ENCODE measurements at places on chromosomes 7 and 10. TPM values are rescaled to one million over a fixed set of nuclear protein-coding genes. Genes with fewer than 3 reads are reported as not detected.

The OLAH gene
- polyA plus RNA-seq, result not detected

DNA sequence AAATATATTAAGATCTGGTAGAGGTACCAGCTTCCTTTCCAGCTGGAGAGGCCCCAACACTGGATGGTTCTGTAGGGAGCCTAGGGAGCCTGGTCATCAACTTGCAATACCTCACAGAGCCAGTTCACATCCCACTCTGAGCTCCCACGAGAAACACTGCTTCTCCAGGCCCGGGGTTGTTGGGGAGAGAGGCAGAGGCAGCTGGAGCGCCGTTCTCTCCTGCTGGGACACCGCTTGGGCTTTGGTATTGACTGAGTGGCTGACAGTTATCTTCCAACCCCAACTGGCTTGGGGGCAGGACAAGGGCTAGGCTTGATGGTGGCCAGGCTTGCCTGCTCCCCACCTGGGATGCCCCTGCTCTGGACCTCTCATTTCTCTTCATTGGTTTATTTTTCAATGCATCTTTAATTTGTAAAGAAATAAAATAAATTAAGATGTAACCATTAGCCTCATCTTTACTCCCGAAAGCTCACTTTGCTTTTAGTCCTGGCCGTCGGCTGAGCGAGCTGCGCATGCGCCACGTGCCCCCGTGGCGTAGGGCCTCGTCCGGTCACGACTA is 10.0 kb upstream of the CHCHD1 start:
- peak overlapping the region; percentile 96 for H3K27ac ChIP-seq
- peaks cover 61% of the 10 kb centered on the region for H3K4me1 ChIP-seq
- H3K36me3 ChIP-seq, result peaks cover 2% of the 10 kb centered on the region
- no peaks in the 10 kb centered on the region for H3K27me3 ChIP-seq
- H3K4me3 ChIP-seq, result peak overlapping the region; percentile 94
- no peak for DNase-seq

DNA sequence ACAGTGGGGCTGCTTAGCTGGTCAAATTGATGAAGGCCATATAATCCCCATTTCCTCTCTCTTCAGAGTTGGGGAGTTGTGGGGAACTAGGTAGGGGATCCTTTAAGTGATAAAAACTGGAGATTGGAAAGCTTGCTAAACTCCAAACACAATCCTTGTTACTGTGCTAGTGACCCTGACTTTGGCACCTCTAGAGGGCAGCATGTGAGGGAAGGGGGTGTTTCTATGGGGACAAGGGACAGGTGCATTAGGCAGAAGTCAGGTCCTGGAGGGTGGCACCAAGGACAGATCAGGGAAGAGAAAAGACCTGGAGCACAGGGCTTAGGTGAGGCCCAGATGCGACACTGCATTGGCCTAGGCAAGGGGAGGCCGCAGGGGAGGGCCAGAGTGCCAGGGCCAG is 66.9 kb downstream of the CDHR3 start:
- H3K4me3 ChIP-seq, result no peak overlapping the region
- H3K27me3 ChIP-seq, result no peaks in the 10 kb centered on the region
- DNase-seq, result no peak
- peaks cover 52% of the 10 kb centered on the region for H3K4me1 ChIP-seq
- H3K27ac ChIP-seq, result peak overlapping the region; percentile 72

DNA sequence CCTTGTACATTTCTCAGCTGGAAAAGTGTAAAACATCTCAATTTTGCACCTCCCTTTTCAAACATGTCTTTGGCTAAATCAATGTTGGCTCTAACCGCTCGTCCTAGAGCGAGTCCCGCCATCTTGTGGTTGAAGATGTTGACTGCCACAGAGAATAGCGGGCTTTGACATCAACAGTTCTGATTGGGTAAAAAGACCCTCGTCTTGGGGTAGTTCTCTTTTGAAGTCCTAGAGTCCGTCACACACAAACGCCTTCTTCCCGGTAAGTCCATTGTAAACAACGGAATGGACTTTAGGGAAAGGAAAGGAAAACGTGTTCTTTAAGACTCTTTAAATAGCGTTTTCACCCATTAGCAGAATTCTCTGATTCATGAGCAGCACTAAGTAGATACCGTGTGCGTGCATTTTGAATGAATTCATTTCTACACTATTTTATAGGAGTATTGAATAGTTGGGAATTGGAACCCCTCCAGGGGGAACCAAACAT is 452 bp upstream of the RPP30 start:
- peaks cover 34% of the 10 kb centered on the region for H3K4me1 ChIP-seq
- H3K27ac ChIP-seq, result peak overlapping the region; percentile 94
- peaks cover 23% of the 10 kb centered on the region for H3K27me3 ChIP-seq
- peaks cover 6% of the 10 kb centered on the region for H3K36me3 ChIP-seq

GRCh38 chr10:103854265-103854685 is 1.1 kb downstream of the SH3PXD2A start:
- no peak for DNase-seq
- H3K27ac ChIP-seq, result no peak overlapping the region
- H3K4me3 ChIP-seq, result peak overlapping the region; percentile 79
- H3K27me3 ChIP-seq, result peaks cover 41% of the 10 kb centered on the region
- H3K4me1 ChIP-seq, result peaks cover 17% of the 10 kb centered on the region
- H3K36me3 ChIP-seq, result no peaks in the 10 kb centered on the region

DNA sequence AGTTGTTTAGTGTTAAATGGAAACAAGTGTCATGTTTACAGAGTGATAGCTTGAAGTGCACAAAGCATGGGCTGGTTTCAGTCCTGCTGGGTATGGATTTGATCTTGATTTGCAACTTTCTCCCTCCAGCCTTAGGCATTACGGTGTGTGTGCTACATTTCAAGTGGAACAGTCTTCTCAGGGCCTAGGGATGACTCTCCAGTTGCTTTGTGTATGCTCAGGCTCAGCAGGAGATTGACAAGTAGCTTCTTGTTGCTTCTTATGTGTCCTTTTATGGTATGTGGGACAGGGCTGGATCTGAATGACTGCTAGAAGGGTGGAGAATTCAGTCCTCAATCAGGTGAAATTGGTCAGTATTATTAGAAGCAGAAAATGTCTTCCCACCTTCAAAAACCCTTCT is 51.3 kb upstream of the PLEKHA1 start:
- H3K27me3 ChIP-seq, result peaks cover 37% of the 10 kb centered on the region
- H3K4me1 ChIP-seq, result peaks cover 21% of the 10 kb centered on the region
- no peak overlapping the region for H3K4me3 ChIP-seq
- no peak for DNase-seq

GRCh38 chr7:127287133-127287532 is 34.4 kb upstream of the GRM8 start:
- DNase-seq, result no peak
- no peak overlapping the region for H3K27ac ChIP-seq
- H3K27me3 ChIP-seq, result peaks cover 25% of the 10 kb centered on the region
- H3K36me3 ChIP-seq, result no peaks in the 10 kb centered on the region
- no peak overlapping the region for H3K4me3 ChIP-seq
- H3K4me1 ChIP-seq, result no peaks in the 10 kb centered on the region

GRCh38 chr10:11167233-11167966 is 149.7 kb downstream of the CELF2 start:
- peak overlapping the region; percentile 97 for H3K27ac ChIP-seq
- peaks cover 4% of the 10 kb centered on the region for H3K36me3 ChIP-seq
- no peak overlapping the region for H3K4me3 ChIP-seq
- H3K4me1 ChIP-seq, result peaks cover 23% of the 10 kb centered on the region
- no peak for DNase-seq
- no peaks in the 10 kb centered on the region for H3K27me3 ChIP-seq

Data from naive B cell (primary cell).